Subcutaneous adipose tissue (tissue), 4 donors: ENCODE measurements at places on chromosomes 3 and 15. TPM values are rescaled to one million over a fixed set of nuclear protein-coding genes. Genes with fewer than 3 reads are reported as not detected.

Gene CYP11A1
- total RNA-seq: 3.6 TPM

Gene NUP210
- 1.3 TPM for total RNA-seq

Gene CRTC3
- total RNA-seq: 34.4 TPM

Gene CEP97
- total RNA-seq: 6.8 TPM

Gene LARP6
- total RNA-seq: 53.8 TPM

Gene VPS8
- total RNA-seq: 65.6 TPM

Gene XCR1
- total RNA-seq: not detected

Gene KY
- total RNA-seq: not detected

Gene SRGAP3
- total RNA-seq: 7.5 TPM

Gene PLAAT1
- not detected for total RNA-seq

Gene GOLGA8M
- total RNA-seq: 18.3 TPM

Gene C2CD4A
- not detected for total RNA-seq

Gene CKMT1B
- total RNA-seq: not detected

Gene HGD
- 0.68 TPM for total RNA-seq

Gene MESP2
- not detected for total RNA-seq

Gene SATB1
- total RNA-seq: 42.4 TPM

Gene GOLGA8B
- total RNA-seq: 51.7 TPM

Gene CD200
- 9.0 TPM for total RNA-seq

Gene GABRR3
- not detected for total RNA-seq

Gene GOLGA6L22
- total RNA-seq: not detected

Gene OIP5
- not detected for total RNA-seq

Gene CSPG4
- 78.2 TPM for total RNA-seq

Gene CCDC54
- not detected for total RNA-seq

Gene AADACL2
- not detected for total RNA-seq

Gene GOLGA8S
- total RNA-seq: 0.65 TPM

Gene SLC7A14
- total RNA-seq: not detected

Gene SEMA3B
- 9.0 TPM for total RNA-seq

Gene RTP3
- not detected for total RNA-seq

Gene CCNB2
- 2.9 TPM for total RNA-seq

Gene LSG1
- 33.0 TPM for total RNA-seq

Gene SCG5
- 2.9 TPM for total RNA-seq

Gene ATP10A
- total RNA-seq: 14.4 TPM

Gene CHRM5
- not detected for total RNA-seq

Gene KLF15
- 147 TPM for total RNA-seq

Gene KCNMB2
- total RNA-seq: not detected

Gene C15orf62
- 0.85 TPM for total RNA-seq

Gene PROS1
- total RNA-seq: 85.7 TPM
